ENCODE measurements at places on chromosomes 7 and 10.

GRCh38 chr7:50828116-50828515, 45.4 kb upstream of the GRB10 start:
- DNase-seq = no peak

- DNase-seq = no peak
Observed at GRCh38 chr10:113080925-113081229, 130.8 kb downstream of the TCF7L2 start.

GRCh38 chr7:131289051-131289450, 38.6 kb upstream of the MKLN1 start:
- no peak for DNase-seq

DNA sequence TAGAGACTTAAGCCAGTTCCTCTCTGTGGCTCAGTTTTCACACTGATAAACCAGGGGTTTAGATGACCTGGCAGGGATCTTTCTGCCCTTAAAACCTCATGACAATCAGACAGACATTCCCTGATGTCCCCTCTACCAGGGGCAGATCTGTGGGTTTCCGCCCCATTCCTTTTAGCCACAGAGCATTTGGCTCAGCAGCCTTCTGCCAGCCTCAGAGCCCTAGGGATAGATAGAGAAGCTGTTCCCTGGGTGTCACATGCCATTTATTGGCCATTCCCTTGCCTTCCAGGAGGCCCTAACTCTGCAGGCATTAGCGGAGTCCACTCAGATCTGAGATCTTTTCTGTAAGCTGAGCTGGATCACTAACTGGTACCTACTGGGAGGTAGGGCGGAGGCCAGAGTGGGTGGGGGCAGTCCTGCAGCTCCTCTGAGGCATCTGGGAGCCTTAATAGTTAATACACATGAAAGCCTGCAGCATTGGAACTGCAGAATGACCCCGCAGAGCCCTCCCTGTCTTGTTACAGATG, 101.5 kb downstream of the ZMIZ1 start:
- no peak for DNase-seq

DNA sequence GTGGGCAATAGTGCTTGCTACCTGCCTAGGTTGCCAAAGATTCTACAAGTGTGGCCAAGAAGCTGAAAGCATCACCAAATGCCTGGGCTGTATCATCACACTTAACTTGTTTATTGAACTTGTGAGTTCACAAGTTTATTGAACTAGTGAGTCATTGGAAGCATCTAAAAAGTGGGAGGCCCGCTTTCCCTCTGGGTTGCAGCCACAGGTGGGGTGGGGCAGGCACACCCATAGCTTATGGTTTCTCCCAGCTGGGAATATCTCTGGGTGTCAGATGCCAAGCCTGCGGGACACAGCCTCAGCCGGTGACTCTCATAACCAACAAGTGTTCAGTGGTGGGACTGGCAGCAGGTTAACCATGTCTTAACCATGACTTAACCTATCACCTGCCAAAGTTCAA, 145.9 kb upstream of the FAM13C start:
- DNase-seq = no peak

DNA sequence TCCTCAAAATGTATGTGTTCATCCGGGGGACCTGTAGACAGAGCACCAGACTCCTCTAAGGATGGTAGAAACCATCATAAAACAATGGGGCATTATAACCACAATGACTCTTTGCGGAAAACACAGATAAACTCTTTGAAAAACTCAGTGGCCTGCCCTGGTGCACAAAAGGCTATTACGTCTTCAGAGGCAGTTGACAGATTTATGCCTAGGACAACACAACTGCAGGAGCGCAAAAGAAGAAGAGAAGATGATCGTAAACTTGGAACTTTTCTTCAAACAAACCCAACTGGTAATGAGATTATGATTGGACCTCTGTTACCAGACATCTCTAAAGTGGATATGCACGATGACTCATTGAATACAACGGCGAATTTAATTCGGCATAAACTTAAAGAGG, 6.0 kb downstream of the RBM48 start:
- no peak for DNase-seq

- no peak for DNase-seq
Observed at GRCh38 chr10:118220346-118220850, 121.7 kb downstream of the FAM204A start.

- DNase-seq = no peak
Observed at GRCh38 chr7:99369767-99370391, 4.7 kb upstream of the ARPC1B start.

GRCh38 chr7:93757426-93757825, 133.1 kb downstream of the TFPI2 start:
- no peak for DNase-seq

GRCh38 chr7:86963599-86964230, 95.7 kb downstream of the ELAPOR2 start:
- no peak for DNase-seq

GRCh38 chr10:49598986-49599385, 11.1 kb upstream of the SLC18A3 start:
- DNase-seq = no peak

- DNase-seq = no peak
Observed at GRCh38 chr7:67913604-67914003, 917.0 kb downstream of the TYW1 start.

DNA sequence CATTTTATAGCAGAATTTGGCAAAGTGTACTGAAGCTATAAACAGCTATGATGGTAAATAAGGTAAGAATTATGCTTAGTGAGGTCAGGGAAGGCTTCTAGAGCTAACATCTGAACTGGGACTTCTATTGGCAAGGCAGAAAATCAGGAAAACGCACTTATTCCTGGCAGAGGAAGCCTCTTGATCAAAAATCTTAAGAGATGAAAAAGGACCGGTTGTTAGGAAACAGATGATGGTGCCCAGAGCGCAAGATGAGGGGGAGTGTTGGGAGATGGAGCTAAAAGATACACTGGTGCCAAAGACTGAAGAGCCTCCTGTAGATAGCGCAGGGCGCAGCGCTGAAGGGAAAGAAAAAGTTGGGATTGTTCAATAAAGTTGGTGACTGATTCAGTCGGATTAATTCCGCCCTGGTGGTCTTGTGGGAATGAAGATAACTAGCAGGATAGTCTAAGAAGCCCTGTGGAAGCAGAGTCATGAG, 550 bp upstream of the CALU start:
- no peak for DNase-seq

DNA sequence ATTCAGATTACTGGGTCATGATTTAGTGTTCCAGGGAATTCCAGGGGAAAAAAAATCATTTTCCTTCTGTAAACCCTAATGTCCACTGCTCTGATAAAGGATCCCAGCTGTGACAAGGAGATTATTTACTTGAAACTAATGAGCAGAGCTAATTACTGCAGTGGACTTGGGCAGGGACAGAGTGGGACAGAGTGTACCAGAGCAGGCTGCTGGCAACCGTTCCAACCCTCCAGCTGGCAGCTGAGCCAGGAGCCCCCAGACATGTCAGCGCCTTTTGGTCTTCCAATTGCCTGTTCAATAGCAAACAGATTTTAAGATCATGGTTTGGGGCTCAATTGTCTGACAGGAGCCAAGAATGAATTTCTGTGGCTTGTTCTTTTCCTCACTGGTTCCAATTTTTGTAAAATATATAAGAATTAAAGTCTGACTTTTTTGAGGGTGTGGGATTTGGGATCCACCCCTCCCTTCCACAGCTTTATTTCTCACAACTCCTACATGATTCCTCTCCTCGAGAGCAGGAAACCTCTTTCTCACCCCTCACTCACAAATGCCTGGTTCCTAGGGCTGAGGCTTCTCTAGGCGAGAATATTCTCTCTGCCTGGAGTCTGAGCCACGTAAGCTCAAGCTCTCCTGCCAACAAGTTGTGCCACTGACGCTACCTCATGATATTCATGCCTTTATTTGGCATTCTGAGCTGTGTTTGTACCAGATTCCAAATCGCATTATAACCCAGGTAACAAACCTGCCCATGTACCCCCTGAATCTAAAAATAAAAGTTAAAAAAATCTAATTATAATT, 20.6 kb upstream of the FAM180A start:
- DNase-seq = no peak

GRCh38 chr10:49170632-49171325, 17.4 kb downstream of the TMEM273 start:
- no peak for DNase-seq

DNA sequence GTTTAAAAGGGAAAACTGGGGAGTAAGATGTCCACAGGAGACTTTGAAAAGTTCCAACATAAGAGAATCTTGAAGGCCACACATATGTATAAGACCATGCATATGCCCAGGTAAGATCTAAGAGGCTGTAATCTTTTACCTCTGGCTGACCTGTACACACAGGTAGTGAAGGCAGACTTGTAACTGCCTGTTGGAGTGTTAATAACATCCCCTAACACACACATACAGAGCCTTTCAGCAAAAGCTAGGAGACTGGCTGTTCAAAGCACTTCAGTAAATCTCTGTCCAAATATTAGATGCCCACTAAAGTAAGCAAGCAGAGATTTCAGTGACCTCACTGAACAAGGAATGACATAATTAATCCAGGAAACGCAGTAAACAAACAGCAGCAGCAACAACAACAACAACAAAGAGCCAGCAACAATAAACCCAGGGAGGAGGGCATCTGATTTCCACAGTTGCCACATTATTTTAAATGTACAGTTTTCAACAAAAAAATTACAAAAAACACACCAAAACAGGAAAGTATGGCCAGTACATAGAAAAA, 15.0 kb downstream of the CYP51A1 start:
- DNase-seq = no peak

GRCh38 chr10:127411062-127411461, 138.0 kb upstream of the NPS start:
- no peak for DNase-seq

DNA sequence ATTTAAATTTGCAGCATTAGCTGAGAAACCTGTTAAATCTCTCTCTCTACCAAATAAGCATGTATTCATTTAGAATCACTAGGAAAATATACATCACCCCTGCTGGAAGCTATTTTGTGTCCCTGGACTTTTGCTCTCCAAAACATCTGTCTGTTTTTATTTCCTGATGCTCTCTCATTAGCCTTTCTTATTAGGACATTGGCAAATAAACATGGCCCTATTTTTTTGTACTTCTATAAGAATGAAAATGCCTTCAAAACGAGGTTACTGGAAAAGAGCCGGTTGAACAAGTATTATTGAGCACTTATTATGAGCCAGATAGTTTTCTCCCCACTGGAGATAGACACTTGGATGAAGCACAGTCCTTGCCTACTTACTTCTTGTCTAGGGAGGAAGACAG, 206.9 kb downstream of the GALNT17 start:
- no peak for DNase-seq

- DNase-seq = no peak
Observed at GRCh38 chr10:11373717-11374171, 237.7 kb downstream of the USP6NL start.

GRCh38 chr7:88321694-88322093, 15.0 kb upstream of the STEAP4 start:
- no peak for DNase-seq

DNA sequence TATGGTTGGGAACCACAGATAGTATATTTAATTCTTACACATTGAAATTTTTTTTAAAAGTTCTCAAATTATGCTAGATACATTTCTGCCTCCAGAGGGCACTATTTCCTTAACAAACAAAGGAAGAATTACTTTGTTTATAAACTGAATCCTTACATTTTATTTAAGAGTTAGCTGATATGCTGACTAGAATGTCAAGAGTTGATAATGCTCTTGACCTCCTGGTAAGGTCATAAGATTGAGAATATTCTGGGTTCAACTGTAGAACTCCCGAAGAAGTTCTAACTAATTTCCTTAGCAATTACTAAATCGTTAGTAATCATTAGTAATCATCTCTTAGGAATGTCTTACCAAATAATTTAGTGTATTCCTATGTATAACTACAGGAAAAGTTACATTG, 95.3 kb upstream of the CYP26C1 start:
- DNase-seq = no peak

GRCh38 chr7:131255242-131255641, 72.4 kb upstream of the MKLN1 start:
- DNase-seq = no peak

GRCh38 chr10:62095181-62096122, 173.2 kb downstream of the RTKN2 start:
- DNase-seq = no peak

DNA sequence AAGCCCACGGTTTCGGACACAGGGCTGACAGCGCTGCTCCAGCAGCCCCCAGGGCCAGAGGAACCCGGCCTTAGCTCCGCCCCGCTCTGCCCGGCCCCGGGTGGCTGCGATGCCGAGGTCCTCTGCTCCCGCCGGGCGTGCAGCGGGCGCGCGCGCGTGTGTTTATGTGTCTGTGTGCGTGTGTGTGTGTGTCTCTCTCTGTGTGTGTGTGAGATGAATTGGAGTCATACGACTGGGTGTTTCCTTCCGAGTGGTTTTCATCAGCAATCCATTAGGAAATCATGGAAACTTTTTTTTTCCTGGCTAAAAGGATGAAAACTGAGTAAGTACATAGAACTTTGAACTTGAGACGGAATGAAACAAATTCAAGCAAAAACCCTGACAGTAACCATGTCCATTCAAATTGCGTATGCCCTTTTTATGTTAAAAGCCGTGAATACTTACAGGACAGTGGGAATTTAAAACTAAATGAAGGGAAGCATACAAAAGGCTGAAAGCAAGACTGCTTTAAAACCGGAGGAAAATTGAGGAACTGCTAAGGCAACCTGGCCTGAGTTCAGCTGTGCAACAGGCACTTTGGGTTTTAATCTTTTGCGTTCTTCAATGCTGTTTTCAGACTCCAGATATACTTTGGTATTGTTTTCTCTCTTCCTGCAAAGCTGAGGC, at the start of gene CPED1:
CPED1 (plus strand) TSS at position 121 of the 666 bp plus-strand sequence. CDS start 911 bp downstream, outside the sequence.
- DNase-seq = peak; percentile 52

- DNase-seq = no peak
Observed at GRCh38 chr10:7432884-7433726, 22.3 kb upstream of the SFMBT2 start.

- no peak for DNase-seq
Observed at GRCh38 chr7:102280521-102280920, 6.1 kb upstream of the SH2B2 start.

- DNase-seq = no peak
Observed at GRCh38 chr7:55508221-55509011, 63.9 kb downstream of the VOPP1 start.

DNA sequence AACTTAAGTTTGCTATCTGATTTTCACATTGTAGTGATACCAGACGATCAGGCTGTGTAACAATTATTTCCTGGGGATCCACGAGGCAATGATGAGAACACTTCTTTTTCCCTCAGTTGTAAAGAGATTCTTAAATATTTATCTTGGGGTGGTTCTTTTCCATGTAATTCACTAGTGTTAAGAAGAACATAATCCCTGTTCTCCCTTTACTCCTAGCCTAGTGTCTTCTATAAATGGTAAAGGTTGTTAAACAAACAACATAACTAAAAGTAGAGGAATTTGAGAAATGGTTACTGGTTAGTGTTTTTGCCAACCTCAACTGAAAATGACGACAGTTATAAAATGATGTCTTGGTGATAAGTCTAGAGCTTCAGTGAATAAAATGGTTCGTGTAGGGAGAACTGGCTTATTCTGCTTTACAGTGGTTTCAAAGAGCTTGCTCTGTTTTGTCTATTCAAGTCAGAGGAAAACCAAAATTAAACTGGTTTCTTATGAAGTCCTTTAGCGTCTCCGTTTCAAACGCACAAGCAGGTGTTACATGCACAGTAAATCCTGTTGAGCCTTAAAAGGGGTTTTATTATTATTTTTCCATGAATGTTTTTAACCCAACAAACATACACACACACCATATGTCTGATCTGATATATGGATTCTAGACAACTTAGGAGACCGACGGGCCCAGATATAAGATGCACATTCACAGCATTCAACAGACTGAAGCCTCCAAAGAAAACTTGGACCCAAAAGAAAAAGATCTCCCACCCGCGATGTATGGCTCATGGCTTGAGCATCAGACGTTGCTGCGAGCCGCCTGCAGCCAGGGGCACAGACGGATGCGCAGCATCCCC, 1.1 kb downstream of the TBX20 start:
- no peak for DNase-seq
